Pancreas (tissue), 10 donors: ENCODE measurements at places on chromosomes 4 and X. TPM values are rescaled to one million over a fixed set of nuclear protein-coding genes. Genes with fewer than 3 reads are reported as not detected.

Gene IL1RAPL2
- total RNA-seq, result not detected

Gene ASB11
- total RNA-seq, result not detected

DNA sequence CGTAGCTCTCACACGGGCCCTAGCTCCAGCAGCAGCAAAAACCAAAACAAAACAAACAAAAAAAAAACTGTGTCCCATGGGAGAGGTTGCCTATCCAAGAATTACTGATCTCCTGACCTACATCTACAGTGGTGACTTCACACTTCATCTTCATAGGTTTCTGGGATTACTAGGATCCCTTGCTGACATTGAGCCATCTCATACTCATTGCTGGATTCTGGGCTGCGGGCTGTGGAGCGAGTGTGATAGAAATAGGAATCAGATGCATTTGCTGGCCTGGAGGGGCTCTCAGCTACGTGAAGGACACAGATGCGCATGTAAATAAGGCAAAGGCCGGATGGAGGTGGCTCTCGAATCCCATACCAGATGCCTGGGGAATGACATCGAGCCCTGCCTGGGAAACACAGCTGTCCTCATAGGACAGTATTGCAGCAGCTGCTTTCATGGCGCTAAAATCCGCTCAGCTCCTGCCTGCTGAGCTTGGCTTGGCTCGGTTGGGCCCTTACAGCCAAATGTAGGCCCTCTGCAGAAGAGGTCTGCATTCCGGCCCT, 41.7 kb downstream of the CNGA2 start:
- DNase-seq, result no peak

DNA sequence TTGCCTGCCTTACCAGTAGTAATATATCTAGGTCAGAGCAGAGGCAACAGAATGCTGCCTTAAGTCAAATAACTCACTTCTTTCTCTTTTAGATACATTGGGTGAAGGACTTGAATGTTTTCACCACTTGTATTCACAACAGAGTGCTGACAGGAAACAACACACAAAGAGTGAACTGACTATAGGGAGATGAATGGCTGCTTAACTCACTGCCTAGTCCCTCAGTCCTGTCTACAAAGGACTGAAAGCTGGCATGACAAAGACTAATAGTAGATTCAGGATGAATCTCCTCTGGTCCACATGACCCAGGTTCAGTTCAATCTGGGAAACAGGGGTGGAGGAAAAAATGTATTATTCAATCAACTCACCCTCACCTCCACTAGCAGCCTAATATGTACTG, 134.2 kb downstream of the GALNTL6 start:
- DNase-seq, result no peak

DNA sequence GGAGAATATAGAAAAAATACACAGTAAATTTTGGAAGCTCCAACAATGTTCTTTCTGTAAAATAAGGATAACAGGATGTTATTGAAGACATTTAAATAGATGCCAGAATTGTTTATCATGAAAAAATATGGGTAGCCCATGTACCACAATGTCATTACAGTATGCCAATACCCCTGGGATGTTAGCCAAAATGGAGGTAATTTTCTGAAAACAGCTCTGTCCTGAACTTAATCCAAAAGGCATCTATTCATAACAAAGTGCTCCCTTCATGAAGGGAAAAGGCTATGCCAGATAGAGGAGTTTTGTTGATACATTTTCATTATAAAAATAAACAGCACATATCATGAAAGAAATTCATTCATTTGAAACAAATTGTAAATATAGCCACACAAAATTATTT, 1902.6 kb upstream of the AGA start:
- DNase-seq, result no peak
